ENCODE measurements at places on chromosomes 12 and 14.

DNA sequence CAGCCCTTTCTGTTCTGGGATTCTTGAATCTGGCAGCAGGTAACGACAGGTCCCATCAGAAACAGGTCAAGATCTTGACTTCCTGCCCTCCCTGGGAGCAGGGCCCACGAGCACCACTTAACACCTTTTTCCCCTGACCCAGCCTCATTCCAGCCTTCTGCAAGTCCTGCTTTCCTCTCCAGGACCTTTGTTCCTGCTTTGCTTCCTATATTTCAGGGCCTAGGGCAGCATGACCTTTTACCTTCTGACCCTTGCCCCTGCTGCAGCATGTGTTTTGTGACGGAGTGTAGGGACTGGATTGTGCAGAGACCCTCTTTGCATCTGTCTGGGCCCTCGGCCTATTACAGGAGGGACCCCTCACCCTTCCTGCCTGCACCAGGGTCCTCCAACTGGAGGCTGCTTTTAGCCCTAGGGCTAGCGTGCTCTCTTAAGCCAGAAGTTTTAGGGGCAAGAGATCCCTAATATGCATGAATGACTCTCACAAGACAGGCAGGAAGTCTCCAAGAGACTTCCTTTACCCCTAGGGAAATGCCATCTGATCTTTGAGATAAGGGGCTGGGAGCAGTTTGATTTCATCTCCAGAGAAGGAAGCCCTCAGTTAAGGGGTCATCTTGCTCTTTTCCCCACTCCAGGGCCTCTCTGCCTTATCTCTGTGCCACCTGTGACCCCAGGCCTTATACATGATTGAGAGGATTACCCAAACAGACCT is 209.4 kb upstream of the BCL2L14 start:
- DNase-seq, result no peak

GRCh38 chr12:13088496-13088895 is 15.0 kb downstream of the GSG1 start:
- no peak for DNase-seq

DNA sequence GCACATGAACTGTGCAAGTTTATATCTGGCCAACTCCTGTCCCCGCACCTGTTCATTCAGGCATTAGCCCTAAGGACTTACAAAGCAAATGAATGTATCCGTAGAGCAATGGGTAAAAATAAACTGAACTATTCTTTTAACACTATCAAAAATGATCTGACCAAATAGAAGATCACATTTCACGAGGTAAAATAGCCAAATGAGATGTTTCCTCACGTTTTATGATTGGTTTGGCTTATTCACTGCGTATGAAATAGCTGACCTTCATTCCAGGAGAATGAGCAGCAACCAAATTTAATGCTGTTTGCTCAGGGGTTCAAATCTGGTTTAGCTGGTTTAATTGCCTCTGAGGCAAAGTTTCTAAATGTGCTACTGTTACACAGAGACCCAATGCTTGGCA is 216.0 kb upstream of the EEA1 start:
- no peak for DNase-seq

GRCh38 chr14:38989922-38990546 is 113.0 kb downstream of the SEC23A start:
- no peak for DNase-seq

DNA sequence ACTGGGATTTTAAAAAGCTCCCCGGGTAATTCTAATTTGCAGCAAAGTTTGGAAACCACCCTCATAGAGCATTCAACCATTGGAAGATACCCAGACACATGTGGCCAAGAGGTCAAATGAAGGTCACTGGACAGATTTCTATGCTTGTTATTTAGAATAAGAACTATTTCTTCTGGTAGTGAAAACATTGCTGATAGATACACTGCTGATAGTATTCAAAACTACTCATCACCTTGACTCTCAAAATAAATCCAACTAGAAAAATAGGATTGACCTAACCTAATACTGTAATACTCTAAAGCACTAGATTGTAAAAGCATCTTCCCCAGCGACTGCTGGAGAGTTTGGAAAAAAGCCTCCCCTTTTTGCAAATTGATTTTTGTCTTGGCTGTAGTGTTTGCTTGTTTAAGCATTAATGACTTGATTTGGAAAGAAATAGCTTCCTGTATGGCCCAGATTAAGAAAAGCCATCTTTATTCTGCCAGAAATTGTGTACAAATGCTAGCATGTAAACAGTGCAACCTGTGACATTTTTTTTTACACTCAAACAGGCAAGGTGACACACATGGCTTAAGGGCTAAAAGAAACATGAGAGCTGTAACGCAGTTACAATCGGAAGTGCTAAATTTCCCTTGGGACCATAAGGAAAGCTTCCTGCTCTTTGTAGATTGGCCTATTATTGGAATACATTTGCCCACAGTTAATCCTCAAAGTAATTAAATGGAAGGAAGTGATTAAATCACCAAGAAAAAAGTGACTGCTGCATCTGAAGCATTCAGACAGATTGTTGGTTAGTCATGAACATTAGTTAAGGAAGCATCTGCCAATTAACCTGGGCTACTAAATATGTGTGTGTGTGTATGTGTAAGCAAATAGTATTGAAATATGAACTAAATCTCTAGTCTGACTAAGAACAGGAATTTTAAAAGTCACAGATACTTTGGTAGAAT is 356.5 kb upstream of the ATP2B1 start:
- DNase-seq, result peak; percentile 58
